ENCODE measurements at places on chromosomes 7 and 10.
A peak's percentile ranks its signal among the peaks of the same experiment; 100 is the strongest.

DNA sequence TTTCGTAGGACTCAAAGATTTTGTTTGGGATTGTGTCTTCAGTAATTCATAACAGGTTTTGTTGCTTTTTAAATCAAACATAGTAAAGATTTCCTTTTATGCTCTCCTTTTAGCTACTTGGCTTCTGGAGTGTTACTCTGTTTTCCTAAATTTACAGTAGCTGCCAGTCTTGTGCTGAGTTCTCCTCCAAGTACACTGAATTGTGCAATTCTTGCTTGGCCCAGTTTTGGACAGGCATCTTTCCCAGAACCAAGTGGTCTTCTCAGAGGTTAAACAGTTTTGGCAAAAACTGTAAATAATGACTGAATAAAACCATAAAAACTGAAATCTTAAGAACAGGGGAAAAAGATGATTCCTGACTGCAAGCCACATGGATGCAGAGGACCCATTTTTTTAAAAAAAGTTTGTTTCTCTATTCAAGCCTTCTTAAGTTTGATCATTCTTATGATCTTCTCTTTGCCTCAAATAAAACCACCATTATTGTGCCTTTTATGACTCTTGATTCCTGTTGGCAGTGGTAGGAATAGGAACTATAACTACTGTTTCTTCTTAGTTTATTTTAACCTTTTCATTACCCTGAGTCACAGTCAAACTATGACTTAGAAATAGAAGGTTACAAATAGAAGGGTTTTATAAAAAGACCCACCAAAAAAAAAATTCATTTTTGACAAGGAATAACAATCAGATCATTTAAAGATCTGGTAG is 88.0 kb downstream of the MDFIC start:
- no peak for DNase-seq

DNA sequence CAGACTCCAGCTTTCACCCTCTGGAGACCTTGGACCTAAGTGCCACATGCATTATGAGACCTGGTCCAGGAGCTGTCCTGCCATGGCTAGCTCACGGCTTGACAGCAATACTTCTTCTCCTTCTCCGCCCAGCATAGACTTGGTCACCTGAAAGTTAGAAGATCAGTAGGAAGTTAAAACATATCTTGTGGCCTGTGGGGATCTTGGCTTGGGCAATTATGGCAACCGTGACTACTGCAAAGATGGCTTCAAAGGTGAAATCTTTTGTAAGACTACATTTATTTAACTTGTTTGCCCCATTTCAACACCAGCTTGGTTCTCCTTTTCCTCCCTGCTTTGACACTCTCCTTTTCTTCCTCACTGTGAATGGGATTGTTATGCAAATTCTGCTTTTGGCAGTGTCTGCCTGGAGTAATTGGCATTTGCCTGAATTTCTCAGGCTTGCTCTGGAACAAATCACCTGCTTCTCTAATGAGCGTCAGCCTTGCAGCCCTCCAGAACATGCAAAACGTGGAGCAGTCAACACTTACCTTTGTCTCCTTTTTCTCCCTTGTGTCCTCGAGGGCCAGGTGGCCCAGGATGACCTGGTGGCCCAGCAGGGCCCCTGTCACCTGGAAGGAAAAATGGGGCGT is 53.4 kb downstream of the COL17A1 start:
- no peak for DNase-seq

- no peak for DNase-seq
Observed at GRCh38 chr7:44771358-44771757, 22.7 kb downstream of the ZMIZ2 start.

DNA sequence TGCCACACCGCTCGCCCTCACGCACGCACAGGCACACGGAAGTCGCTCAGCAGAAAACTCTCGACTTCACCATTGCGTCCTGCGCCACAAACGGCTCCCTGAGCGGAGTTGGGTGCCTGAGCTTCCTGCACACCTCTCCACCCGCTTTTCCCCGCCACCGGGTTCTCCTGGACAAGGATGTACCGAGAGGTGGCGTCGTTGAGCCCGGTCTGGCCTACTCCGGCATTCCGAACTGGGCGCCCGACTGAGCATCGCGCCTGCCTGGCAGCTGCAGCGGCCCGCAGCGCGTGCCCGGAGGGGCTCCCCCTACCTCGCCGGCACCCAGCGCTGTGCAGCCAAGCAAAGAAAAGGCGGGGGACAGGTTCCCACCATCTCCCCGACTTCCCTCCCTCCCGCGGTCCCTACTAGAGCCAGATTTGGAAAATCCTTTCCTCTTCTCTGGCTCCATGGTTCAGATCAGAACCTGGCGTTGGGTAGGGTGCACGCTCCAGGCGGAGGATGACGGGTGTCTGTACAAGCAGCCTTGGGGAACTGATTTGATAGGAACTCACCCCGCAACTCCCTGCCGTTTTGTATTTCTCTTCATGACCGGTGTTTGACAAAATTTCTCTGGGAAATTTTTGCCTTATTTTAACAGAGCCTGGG is 1.7 kb downstream of the SORCS3 start:
- DNase-seq = peak; percentile 67

DNA sequence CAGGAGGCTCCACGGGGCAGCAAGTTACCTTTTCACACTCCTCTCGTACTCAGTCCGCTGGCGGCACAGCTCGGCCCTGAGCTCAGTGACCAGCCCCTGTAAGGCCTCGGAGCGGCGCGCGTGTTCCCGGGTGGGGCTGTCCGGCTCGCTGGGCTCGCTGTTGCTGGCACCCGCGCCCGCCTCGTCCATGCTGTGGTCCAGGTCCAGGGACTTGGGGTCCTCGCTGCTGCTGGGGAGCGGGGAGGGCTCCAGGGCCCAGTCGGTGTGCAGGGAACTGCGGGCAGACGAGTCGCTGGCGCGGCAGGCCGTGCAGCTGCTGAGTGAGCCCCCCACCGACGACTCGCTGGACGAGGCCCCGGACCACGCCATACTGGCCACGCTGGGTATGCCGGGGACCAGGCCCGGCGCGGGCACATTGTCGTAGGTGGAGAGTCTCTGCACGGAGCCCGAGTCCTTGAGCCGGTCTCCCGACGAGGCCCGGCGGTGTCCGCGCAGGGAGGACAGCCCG is 143.8 kb downstream of the MAPK8 start:
- no peak for DNase-seq

- DNase-seq = no peak
Observed at GRCh38 chr10:62707810-62708209, 96.7 kb upstream of the ADO start.

GRCh38 chr10:126027692-126028091 is 131.3 kb downstream of the FANK1 start:
- no peak for DNase-seq

GRCh38 chr10:110448682-110449418 is 48.9 kb upstream of the DUSP5 start:
- DNase-seq = no peak

GRCh38 chr7:44259547-44260457 is 59.0 kb downstream of the YKT6 start:
- DNase-seq = peak; percentile 26

- no peak for DNase-seq
Observed at GRCh38 chr10:100731407-100732240, 13.8 kb upstream of the PAX2 start.

DNA sequence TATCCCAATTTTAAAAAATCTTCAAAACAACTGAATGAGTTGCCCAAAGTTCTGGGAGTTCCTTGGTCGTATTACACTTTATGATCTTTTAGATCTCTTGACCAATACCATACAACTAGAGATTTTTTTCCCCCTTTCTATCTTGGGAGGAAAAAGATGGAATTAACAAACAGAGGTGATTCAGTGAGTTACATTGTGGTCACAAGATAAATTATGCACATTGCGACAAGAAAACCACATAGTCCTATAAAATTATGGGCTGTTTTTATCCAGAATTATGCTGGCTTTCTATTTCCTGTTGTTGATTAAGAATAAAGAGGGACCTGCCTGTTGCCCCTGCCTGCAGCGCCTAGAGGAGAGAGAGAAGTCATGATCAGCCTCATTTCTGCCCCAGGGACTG is 8.2 kb upstream of the SGPL1 start:
- DNase-seq = no peak

DNA sequence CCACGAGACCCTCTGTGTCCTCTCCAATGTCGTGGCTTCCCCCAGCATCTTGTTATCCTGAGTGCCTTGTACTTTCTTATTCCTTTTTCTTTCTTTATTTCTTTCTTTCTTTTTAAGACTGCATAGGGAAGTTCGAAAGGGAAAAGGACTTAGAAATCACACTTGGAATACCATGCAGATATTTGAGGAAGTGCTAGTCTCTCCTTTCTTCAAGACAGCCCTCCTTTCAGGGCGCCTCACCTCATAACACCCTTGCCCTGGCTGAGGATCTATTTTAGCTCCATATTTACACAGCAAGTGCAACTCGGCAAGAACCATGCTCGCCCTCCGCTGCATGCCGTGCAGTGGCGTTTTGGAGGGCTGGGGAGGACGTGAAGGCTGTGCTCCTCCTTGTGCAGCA is 232.3 kb upstream of the GLI3 start:
- peak; percentile 45 for DNase-seq

GRCh38 chr10:130810856-130811255 is 500.7 kb downstream of the TCERG1L start:
- no peak for DNase-seq

DNA sequence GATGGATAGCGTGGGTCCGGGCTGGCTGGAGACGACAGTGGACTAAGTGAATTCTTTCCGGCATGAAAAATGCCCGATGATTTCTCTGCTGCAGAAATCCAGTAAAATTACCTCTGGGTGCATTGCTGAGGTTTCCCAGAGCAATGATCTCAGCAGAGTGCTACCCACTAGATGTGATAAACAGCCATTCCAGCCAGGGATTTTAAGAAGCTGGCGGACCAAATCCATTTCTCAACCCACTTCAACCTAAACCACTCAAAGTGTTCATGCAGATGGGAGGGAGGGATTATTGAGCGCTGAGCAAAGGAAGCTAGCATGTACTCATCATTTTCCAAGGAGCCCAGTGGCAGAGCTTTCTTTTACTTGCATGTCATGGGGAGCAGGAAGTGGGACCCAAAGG is 116.7 kb downstream of the PRKCQ start:
- DNase-seq = no peak

GRCh38 chr7:34090816-34091215 is 185.5 kb downstream of the BMPER start:
- DNase-seq = no peak

DNA sequence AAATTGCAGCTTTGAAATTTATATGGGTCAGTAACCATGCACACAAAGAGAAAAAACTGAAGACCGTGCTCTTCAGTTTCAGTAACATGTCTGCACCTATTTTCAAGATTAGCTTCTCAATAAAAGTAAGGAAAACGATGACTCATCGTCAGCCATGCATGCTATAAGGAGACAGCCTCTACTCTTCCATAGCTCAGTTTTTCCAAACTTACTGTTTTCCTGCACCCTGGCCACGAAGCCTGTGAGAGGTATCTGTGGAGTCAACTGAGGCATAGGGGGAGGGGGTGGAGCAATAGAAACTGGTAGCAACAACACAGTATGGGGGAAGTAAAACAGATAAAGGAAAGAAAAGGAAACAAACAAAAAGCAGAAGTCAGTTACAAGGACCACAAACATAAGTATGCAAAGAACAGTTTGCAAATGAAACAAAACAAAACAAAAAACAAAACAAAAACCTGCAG is 58.0 kb downstream of the PDSS1 start:
- no peak for DNase-seq

Data from upper lobe of left lung (tissue), 6 donors.